Glomerular endothelial cell (primary cell): ENCODE measurements at places on chromosomes 3 and 15. TPM values are rescaled to one million over a fixed set of nuclear protein-coding genes. Genes with fewer than 3 reads are reported as not detected.

DNA sequence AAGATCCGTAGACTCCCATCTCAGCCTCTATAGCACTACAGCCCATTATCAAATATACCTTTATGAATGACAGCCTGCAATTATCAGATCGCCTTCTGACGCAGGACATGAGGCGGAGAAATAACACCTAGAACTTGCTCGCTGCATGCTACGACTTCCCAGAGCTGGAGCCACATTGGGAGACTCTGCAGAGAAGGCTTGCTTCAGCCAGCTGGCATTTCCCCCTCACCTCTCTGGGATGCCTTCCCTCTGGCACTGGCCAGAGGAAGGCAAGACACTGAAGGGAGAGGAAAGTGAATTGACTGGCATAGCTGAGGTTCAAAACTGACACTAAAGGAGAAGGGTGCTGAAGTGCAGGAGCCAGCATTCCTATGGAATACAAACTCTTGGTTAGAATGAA, 131.7 kb downstream of the GABRB3 start:
- DNase-seq, result no peak

DNA sequence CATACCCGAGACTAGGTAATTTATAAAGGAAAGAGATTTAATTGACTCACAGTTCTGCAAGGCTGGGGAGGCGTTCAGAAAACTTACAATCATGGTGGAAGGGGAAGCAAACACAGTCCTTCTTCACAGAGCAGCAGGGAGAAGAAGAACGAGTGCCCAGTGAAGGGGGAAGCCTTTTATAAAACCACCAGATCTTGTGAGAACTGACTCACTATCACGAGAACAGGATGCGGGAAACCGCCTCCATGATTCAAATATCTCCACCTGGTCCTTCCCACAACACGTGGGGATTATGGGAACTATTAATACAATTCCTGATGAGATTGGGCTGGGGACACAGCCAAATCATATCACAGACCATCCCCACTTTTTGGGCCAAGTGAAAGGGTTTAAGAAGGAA, 58.8 kb upstream of the CTXND1 start:
- no peak for DNase-seq

The C3orf52 gene
- total RNA-seq, result 3.7 and 3.8 TPM in 2 replicates

DNA sequence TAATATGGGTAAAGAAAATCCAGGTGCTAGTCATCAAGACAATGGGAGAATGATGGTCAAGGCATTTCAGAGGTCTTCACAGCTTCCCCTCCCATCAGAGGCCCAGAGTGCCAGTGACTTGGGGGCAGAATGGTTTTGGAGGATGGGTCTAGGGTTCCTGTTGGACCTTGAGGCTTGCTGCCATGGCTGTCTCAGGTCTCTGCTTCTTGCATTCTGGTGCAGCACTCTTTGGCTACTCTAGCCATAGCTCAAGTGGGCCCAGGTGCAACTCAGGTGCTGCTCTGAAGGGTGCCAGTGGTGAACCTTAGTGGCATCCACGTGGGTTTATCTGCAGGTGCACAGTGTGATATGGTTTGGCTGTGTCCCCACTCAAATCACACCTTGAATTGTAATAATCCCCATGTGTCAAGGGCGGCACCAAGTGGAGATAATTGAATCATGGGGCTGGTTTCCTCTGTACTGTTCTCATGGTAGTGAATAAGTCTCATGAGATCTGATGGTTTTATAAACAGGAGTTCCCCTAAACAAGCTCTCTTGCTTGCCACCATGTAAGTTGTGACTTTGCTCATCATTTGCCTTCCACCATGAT, 48.5 kb upstream of the PEX5L start:
- DNase-seq, result no peak

GRCh38 chr3:46456118-46456517, 8.6 kb downstream of the LTF start:
- no peak for DNase-seq

DNA sequence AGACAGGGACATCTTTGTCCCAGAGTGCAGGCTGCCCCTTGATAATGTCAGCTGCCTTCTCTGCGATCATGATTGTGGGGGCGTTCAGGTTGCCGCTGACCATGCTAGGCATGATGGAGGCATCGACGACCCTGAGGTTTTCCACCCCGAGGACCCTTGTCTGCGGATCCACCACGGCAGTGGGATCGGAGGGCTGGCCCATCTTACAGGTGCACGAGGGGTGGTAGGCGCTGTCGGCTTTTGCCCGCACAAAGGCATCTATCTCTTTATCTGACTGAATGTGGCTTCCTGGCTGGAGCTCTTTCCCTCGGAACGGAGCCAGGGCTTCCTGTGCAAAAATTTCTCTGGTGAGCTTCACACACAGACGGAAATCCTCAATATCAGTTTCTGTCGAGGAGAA, 28.4 kb downstream of the CHDH start:
- DNase-seq, result no peak
